IPS DF 6.9 (cell line): ENCODE measurements at places on chromosomes 13 and 19.
A peak's percentile ranks its signal among the peaks of the same experiment; 100 is the strongest.

DNA sequence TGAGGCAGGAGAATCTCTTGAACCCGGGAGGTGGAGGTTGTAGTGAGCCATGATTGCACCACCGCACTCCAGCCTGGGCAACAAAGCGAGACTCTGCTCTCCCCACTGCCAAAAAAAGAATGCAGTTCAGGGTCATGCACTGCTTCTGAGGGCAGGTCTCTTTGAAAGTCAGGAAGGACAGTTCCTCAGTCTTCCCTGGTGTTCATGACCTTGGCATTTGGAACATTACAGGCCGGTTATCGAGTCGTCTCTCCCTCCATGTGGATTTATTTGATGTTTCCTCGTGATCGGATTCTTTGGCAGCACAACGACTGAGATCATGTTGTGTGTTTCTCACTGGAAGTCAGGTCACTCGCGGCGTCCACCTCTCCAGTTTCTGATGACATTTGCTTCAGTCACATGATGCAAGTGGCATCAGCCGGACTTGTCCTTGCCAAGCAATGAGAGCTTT, 17.2 kb downstream of the FGF21 start:
- DNase-seq, result no peak

DNA sequence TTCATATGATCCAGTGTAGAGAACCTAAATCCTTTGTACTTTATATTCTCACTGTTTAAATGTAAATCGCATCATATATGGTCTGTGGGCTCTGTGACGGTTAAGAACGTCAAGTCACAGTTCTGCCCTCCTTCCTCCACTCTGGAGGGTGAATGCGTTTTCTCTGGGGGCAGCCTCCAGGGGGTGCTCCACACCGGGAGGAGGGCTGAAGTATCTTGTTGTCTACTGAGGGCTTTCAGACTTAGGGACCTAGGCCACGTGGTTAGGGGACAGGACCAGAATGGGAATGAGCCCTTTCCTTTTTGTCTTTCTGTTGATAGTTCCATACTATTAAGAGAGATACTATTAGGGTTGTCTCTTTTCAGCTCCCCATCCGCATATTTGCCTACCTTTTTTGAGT, 504.9 kb downstream of the FGF9 start:
- no peak for DNase-seq

GRCh38 chr13:59663707-59664106, 500.0 kb downstream of the DIAPH3 start:
- DNase-seq, result no peak

- no peak for DNase-seq
These were observed 540.5 kb upstream of the KLF12 start for GRCh38 chr13:74674720-74675119.

DNA sequence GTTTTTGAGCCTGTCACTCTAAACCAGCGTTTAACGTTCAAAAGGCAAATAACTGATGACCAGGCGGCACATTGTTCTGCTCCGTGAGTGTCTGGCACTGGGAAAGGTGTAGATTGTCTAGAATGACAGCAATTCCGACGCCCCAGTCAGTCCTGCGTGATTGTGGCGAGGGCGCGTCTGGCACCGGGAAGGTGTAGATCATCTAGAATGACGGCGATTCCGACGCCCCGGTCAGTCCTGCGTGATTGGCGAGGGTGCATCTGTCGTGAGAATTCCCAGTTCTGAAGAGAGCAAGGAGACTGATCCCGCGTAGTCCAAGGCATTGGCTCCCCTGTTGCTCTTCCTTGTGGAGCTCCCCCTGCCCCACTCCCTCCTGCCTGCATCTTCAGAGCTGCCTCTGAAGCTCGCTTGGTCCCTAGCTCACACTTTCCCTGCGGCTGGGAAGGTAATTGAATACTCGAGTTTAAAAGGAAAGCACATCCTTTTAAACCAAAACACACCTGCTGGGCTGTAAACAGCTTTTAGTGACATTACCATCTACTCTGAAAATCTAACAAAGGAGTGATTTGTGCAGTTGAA, 26.1 kb upstream of the NDUFS7 start:
- DNase-seq, result no peak

GRCh38 chr19:54312436-54313377, at the start of gene LILRA5:
Gene LILRA5 (minus strand): TSS chr19:54313166. CDS start chr19:54313019, 147 bp downstream.
- DNase-seq, result no peak

DNA sequence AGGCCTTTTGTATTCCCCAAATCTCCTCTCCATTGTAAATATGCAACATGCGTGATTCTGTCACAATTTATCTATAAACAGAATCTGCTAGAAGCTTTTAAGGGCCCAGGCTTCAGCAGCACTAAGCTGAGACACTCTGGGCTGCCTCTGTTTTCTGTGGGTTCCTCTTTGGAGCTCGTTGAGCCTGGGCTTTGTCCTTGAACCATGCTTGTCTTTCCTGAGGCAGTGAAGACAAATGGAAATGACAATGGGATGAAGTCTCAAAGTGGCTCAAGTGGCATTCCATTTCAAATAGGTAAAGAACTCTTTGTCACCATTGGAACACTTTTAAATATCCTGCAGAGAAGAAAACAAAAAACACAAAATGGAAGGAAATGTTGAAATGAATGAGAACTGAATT, 40.3 kb downstream of the RASL11A start:
- DNase-seq, result no peak

GRCh38 chr13:52882785-52883184, 34.3 kb upstream of the PCDH8 start:
- no peak for DNase-seq

GRCh38 chr13:41029629-41030028, 10.5 kb upstream of the ELF1 start:
- DNase-seq, result no peak

DNA sequence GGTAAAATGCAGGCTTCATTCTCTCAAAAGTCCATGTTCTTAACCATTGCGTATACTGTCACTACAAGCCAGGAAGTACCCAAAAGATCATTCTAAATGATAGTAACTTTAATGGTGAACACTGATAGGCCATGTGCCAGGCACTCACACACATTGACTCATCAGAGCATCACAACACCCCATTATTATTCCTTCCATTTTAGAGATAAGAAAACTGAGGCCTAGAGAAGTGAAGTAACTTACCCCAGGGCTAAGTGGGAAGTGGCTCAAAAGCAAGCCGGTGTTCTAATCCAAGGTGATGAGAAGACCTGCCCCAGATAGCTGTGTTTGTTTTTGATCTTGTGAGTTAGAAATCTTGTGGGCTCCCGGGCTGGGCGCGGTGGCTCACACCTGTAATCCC, 1.4 kb upstream of the PHLDB3 start:
- DNase-seq, result no peak

- DNase-seq, result no peak
These were observed 8.2 kb downstream of the LAMP1 start for GRCh38 chr13:113305208-113305607.

DNA sequence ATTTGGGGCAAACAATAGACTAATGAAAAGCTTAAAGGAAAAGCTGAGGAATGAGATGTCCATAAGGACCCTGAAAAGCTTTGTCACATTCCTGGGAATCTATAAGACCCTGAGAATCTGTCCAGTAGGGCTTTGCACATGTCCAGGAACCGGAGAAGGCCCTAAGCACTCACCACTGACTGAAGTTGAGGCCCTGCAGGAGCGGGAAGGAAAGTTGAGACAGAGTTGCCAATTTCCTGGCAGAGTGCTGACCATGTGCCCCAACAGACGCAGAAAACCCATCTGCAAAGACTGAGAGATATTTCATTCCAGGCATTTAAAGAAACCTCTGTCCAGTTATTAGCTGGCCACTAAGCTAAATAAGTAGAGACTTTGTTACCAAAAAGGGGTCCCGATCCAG, 890.5 kb downstream of the UQCRFS1 start:
- DNase-seq, result no peak

DNA sequence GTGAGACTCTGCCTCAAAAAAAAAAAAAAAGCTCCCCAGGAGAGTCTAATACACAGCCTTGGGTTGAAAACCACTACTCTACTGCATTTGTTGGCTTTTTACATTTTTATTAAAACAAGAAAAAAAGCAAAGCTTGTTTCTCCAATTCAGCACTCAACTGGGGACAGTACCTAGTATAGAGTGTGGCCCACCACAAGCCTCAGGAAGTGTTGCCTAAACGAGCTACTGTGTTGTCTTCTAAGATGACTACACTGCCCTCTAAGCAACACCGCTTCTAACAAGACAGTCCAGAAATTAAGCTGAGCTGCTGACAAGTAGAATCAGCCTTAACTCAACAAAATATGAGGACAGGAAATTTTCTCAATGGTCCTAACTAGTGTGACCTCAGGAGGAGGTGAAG, 522.2 kb downstream of the FGF9 start:
- DNase-seq, result no peak

- DNase-seq, result no peak
These were observed 80.7 kb downstream of the RNASEH2B start for GRCh38 chr13:50990065-50990817.

DNA sequence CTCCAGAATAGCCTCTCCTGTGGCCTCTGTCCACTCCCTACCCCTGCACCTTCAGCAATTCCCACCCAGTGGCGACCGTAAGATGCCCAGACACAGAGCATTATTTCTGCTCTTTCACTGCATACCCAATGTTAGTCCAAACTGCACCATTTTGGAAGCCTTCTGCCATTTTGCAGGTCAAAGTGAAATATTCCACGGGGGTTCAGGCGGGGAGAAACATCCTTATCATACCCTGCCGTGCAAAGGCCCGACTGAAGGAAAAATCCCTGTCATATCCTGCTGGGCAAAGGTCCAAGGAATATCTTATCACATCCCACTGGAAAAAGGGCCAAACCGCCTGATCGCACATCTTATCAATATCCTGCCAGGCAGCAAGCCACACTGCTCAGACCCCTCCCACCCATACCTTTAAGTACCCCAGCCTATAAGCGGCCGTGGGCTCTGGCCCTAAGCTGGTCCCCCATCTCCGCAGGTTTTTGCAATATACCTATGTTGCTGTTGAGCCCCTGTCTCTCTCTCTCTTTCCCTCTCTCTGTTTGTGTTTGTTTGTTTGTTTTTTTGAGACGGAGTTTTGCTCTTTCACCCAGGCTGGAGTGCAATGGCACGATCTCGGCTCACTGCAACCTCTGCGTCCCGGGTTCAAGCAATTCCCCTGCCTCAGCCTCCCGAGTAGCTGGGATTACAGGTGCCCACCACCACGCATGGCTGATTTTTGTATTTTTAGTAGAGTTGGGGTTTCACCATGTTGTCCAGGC, 18.2 kb downstream of the CLEC11A start:
- DNase-seq, result no peak

GRCh38 chr13:62292714-62293480, 877.2 kb upstream of the PCDH20 start:
- no peak for DNase-seq

- no peak for DNase-seq
These were observed 2.8 kb downstream of the ZNF20 start for GRCh38 chr19:12137221-12137940.

DNA sequence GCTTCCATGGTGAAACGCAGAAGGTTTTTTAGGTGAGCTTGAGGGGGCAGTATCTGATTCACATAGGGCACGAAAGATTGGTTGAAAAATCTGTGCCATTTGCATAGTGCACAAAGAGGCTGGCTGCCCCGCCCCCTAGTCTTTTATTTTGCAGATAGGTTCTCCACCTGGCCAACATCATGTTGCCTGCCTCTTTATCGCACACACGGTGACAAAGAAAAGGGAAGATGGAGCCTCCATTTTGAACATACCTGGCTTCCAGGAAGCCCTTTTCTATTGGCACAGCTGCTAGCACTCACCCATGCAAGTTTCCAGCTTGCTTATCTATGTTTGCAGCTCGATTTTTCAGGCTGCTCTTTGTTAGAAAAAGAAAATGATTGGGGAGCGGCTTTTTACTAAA, 316.2 kb upstream of the KLHL1 start:
- peak; percentile 45 for DNase-seq

DNA sequence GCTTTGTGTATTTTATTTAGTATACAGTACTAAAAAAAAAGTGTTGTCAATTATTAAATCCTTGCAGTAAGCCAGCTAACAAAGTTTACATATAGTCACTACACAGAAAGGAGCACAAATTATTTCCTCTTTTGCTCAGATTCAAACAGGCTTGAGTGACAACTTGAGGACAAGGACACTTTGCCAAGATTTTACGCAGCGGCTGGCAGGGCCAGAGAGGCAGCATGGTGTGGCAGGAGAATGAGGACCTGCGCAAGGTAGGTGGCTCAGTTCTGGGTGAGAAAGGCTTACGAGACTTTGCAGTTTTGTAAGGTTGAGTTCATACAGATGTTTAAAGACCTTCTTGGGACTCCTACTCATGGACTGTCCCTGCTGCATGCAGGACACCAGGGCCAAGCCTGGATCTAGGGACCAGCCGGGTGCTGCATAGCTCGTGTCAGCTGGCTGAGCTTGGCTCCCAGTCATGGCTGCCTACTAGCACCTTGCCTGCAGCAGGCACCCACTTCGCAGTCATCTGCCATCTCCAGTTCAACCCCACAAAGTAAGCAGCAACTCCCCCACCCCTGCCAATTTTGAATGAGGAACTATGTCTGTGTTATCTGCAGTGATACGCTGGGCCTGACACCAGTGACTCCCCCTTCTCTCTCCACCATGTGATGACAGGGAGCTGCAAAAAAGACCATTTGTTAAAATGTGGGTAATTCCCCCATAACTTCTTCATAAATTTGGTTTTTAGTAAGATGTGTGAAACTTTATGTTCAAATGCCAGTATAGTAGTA, 3.7 kb upstream of the TUBA3C start:
- DNase-seq, result no peak

GRCh38 chr19:373391-374182, 29.0 kb upstream of the MIER2 start:
- no peak for DNase-seq

DNA sequence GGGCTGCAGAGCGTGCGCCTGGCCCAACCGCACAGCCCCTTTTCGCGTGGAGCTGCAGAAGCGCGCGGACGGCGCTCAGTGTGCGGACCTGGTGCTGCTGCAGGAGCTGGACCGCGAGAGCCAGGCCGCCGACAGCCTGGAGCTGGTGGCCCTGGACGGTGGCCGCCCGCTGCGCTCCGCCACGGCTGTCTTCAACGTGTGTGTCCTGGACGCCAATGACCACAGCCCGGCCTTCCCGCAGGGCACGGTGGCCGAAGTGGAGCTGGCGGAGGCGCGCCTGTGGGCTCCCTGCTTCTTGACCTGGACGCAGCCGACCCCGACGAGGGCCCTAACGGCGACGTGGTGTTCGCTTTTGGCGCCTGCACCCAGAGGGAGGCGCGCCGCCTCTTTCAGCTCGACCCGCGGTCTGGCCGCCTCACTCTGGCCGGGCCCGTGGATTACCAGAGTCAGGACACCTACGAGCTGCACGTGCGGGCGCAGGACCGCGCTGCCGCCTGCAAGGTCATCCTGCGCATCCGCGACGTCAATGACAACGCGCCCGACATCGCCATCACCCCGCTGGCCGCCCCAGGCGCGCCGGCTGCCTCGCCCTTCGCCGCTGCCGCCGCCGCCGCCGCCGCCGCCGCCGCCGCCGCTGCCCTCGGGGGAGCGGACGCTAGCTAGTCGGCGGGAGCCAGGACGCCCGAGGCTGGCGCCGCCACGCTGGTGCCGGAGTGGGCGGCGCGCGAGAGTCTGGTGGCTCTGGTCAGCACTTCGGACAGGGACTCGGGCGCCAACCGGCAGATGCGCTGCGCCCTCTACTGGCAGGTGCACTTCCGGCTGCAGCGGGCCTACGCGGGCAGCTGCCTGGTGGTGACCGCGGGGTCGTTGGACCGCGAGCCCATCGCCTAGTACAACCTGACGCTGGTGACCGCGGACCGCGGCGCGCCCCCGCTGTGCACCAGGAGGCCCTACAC, 172.2 kb downstream of the OLFM4 start:
- peak; percentile 60 for DNase-seq

GRCh38 chr13:43728421-43728820, 58.4 kb downstream of the ENOX1 start:
- DNase-seq, result no peak
